ENCODE measurements at places on chromosomes 6 and 20. TPM values are rescaled to one million over a fixed set of nuclear protein-coding genes. Genes with fewer than 3 reads are reported as not detected.

GRCh38 chr6:1310628-1311399, 1.1 kb upstream of the FOXQ1 start:
- H3K4me3 ChIP-seq = peak overlapping the region; percentile 73
- H3K4me1 ChIP-seq = no peaks in the 10 kb centered on the region
- no peak overlapping the region for H3K27ac ChIP-seq
- no peaks in the 10 kb centered on the region for H3K36me3 ChIP-seq
- DNase-seq = peak; percentile 46

DNA sequence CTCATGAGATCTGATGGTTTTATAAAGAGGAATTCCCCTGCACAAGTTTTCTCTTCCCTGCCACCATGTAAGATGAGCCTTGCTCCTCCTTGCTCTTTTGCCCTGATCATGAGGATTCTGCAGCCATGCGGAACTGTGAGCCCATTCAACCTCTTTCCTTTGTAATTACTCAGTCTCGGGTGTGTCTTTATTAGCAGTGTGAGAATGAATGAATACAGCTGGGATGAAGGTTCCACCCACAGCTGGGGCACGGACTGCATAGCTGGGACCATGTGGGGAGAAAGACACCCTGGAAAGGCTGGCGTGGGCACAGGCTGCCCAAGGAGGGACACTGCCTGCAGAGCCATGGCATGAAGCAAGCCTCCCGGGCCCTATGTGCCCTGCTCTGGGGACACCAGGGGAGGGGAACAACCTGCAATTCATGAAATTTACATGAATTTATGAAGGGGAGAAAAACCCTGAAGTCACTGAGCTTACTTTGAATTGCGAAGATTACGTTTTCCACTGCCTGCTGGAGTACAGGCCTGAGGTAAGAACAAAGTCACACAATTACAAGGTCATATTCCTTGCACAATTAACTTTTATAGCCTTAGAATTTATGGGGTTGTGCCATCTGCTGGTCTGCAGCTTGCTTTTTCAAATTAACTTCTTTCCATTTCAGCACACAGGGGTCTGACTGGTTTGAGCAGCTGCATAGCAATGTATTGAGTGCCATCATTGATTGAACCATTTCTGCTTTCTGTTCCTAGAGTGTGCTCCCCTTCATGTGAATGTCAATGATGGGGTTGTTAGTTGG, 46.2 kb downstream of the SLC22A1 start:
- no peak overlapping the region for H3K27ac ChIP-seq
- H3K4me3 ChIP-seq = no peak overlapping the region
- no peaks in the 10 kb centered on the region for H3K36me3 ChIP-seq
- H3K27me3 ChIP-seq = no peaks in the 10 kb centered on the region

DNA sequence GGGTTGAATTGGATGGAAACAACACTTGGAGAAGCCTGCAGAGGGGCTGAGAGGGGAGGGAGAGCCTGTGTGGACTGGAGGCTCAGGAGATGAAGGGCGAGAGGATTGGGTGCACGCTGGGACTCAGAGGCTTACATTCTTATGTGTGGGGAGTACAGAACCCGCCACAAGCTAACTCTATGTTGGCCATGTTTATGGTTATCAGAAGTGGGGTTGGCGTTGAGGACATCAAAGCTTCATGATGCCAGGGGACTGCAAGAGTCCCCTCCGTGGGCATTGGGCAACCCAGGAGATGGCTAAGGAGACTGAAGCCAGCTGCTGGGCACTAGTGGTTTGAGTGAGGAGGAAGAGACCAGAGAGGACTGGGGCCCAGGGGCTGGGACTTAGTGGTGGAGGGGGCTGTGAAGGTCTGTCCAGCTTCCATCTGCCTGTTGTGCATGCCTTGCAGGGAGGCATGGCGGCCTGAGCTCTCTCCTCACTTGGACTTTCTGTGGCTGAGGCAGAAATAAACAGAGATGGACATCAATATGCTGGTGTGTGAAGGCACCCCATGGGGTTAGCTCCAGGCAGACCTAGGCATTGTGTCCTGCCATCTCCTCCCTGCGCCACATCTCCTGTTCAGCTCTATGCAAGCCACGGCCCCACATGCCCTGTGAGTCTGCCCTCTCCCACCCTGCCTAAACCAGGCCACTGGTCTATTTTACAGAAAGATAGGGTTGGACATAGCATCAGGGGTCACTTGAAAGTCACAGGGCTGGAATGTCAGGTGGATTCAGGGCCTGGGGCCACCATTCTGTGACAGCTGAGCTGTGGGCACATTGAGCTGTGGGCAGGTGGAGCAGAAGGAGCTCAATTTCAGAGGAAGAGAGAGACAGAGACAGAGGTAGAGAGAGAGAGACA, 61.6 kb downstream of the PHACTR3 start:
- no peak overlapping the region for H3K27ac ChIP-seq
- no peaks in the 10 kb centered on the region for H3K36me3 ChIP-seq
- H3K27me3 ChIP-seq = no peaks in the 10 kb centered on the region
- no peaks in the 10 kb centered on the region for H3K4me1 ChIP-seq
- no peak for DNase-seq
- no peak overlapping the region for H3K4me3 ChIP-seq

The E2F1 gene
- 12.9 TPM for total RNA-seq

Data from GM23248 (cell line).